SK-N-MC (cell line): ENCODE measurements at places on chromosomes 11 and 22.

GRCh38 chr22:27628341-27628740 is 173.2 kb downstream of the MN1 start:
- no peak for DNase-seq

- DNase-seq: no peak
These were observed 2.4 kb upstream of the ATP5MG start for GRCh38 chr11:118398791-118399559.

DNA sequence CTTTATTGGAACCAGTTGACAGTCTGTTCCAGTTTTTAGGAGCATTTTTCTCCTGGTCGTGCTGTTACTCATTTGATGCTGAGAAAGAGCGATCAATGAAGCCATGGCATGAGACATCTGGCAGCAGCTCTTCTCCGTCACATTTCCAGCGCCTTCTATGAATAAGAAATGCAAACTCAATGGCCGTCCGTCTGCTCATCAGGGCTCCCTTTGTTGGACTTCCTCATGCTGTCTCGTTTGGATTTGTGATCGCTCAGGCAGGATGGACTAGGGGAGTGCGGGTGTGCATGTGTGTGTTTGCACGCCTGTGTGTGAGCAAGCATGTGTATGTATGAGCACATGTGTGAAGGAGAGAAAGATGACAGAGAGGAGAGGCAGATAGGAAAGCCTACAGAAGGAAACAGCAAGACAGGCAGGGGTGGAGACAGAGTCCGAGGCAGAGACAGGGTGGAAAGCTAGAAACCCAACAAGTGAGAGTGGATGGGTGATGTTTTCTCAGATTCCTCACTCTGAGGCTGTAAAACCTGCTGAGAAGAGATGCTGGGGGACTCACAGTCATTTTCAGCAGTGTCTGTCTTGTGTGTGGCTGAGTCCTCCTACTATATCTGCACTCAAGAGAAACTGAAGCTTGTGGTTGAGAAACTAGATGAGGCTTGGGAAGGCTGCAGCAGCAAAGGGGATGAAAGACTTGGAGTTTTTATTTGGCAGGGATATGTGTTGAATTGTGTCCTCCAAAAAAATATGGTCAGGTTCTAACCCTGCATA is 56.0 kb upstream of the CLMP start:
- DNase-seq: no peak

DNA sequence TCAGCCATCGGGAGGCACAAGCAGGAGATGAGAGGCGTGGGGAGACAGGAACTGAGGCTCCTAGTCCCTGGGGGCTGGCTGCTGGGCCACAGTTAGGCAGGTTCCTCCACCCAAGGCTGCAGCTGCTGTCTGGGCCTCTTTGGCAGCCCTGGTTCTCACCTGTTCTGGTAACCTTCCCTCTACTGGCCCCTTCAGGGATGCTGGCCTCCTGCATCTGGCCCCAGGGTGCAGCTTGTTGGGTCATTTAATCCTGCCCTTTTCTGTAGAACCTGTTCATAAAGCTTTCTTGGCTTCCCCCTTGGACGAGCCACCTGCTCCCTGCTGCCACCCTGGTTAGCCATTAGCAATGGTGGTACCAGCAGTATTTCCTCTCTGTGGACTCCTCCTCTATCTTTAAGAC is 5.5 kb downstream of the USH1C start:
- no peak for DNase-seq

- DNase-seq: no peak
These were observed 828.6 kb downstream of the TBC1D22A start for GRCh38 chr22:47591016-47591415.

GRCh38 chr11:85712953-85713352 is 27.0 kb upstream of the CCDC89 start:
- DNase-seq: no peak

GRCh38 chr11:111776398-111777093 is 10.4 kb upstream of the PPP2R1B start:
- DNase-seq: no peak

DNA sequence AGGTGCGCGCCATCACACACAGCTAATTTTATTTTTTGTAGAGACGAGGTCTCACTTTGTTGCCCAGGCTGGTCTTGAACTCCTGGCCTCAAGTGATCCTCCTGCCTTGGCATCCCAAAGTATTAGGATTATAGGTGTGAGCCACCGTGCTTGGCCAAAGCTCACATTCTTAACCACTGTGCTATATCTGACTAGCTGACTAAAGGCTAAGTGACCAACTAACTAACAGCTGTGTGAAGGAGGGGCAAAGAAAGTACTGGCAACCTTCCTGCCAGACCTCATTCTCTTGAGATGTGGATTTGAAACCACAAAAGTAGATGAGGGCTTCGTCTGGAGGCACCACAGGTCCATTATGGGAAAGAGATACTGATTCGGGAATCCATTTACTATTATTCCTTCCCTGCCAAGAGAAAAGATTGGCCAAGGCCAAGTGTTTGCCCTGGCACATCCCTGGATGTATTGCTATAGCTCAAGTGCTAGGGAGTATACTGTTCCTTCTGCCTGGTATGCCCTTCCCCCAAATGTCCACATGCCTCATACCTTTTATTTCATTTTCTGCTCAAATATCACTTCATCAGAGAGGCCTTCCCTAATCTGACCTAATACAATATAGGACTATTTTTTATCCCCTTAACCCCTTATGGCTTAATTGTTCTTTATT is 52.7 kb upstream of the RRM1 start:
- no peak for DNase-seq

DNA sequence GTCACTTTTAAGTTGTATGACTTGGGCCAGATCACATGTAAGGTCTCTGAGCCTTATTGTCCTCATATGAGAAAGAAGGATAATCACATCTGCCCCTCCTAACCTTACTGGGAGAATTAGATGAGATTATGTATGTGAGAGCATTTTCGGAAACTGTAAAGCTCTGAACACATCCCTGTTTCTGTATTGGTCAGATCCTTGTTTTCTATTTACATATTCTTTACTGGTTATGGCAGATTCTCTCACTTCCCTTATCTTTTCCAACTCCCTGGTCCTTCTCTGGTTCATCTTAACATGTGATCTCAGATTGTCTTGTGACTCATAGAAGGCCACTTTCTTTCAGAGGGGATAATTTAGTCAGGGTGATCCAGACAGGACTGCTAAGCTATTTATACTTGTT is 41.8 kb downstream of the CCDC81 start:
- DNase-seq: no peak

GRCh38 chr11:112564228-112564955 is 303.7 kb upstream of the PLET1 start:
- no peak for DNase-seq
